ENCODE measurements at places on chromosomes 1 and 21.

DNA sequence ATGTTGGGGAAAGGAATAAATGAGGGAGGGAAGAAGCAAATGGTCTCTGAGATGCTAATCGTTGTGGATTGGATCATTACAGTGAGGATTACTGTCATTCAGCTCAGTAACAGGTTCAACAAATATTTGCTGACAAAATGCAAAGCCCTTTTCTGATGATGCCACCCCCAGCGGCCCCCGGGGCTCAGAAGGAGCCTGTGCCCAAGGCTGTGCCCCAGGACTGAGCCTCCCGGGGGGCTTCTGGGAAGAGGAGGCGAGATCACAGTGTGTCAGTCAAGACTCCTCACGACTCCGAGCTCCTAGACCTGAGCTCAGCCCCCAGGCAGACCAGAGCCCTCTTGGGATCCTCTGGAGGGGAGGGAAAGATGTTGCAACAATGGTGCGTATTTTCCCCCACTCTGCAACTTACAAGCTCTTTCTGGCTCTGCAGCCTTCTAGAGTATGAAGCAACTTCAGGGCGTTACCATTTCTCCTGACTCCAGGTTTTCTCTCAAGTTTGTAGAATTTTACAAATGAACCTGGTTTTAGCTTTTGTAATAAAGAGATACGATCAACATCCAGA, 20.8 kb downstream of the EPHA8 start:
- no peak for DNase-seq

GRCh38 chr1:5475572-5475971, 516.7 kb downstream of the NPHP4 start:
- DNase-seq = no peak

GRCh38 chr1:118117521-118117920, 67.5 kb downstream of the SPAG17 start:
- DNase-seq = no peak

GRCh38 chr1:229885568-229886495, 181.2 kb upstream of the GALNT2 start:
- no peak for DNase-seq
